ENCODE measurements at places on chromosomes 3 and 15.

GRCh38 chr15:34993877-34994276 lies 5.8 kb upstream of the ZNF770 start:
- DNase-seq, result no peak

- DNase-seq, result no peak
Observed at GRCh38 chr15:93557696-93558095, 468.7 kb upstream of the RGMA start.

- no peak for DNase-seq
Observed at GRCh38 chr3:46546896-46547440, 19.1 kb downstream of the LRRC2 start.

- no peak for DNase-seq
Observed at GRCh38 chr3:174873832-174874657, 14.9 kb downstream of the NAALADL2 start.

- no peak for DNase-seq
Observed at GRCh38 chr3:31541089-31541488, 8.4 kb downstream of the STT3B start.

DNA sequence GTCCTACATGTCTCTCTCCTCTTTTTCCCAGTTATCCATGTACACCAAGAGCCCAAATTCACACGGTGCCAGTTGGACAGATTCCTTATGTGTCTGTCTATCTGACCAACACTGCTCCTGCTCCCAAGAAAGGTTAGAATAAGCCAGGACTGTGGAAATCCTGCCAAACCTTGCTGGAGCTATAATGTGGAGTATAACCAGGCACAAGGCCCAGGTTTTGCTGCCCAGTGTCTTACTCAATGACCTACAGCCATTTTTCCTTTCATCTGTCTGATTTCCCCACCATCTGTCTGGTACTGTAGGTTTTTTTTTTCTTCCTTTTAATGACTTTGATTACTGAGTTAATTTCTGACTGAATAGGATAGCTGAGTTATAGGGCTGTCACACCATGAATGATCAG lies 26.5 kb upstream of the MINDY4B start:
- no peak for DNase-seq

DNA sequence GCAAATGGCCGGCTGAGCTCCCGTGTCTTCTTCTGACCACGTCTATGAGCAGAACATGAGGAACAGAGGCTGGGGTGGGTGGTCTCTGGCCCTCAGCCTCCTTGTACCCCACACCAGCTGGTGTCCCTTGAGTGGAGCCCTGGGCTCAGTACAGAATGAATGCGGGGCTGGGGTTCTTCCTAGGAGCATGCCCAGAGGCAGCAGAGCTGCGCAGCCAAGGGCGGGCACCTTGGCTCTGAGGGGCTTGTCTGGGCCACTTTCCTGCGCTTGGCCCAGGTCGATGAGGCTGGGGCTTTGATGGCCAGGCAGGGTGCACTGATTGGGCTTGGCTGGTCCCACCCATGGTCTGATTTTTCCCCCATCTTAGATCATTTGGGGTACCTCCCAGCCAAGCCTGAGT lies 6.4 kb downstream of the SCN5A start:
- no peak for DNase-seq

- DNase-seq, result no peak
Observed at GRCh38 chr15:62449638-62450037, 284.6 kb upstream of the C2CD4B start.

DNA sequence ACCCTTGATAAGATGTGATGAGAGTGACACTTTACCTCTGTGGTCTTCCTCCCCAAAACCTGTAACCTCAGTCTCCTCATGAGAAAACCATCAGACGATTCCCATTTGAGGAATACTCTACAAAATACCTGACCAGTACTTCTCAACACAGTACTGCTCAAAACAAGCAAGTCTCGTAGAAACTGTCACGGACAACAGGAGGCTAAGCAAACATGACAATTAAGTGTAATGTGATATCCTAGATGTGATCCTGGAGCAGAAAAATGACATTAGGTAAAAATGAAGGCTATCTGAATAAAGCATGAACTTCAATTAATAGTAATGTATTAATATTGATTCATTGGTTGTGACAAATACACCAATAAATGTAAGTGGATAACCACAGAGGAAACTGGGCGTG lies 113.6 kb downstream of the CACNA2D3 start:
- no peak for DNase-seq
